ENCODE measurements at places on chromosomes 11 and 22.

DNA sequence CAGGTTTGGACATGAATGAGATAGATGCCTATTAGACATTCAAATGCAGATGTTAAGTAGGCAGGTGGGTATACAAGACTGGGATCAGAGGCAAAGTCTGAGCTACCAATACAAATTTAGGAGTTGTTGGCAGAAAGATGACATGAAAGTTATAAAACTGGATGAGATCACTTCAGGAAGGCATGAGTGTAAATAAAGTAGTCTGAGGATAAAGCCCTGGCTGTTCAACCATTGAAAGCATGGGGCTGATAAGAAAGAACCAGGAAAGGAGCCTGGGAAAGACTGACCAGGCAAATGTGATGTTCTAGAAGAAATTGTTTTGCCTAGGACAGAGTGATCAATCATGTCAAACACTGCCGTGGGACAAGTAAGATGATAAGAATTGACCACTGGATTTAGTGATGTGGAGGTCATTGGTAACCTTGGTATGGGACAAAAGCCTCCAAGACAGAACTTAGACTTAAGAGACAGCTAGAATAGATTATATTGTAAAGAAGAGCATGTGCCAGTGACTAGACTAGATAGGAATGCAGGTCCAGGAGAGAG is 98.5 kb downstream of the EHF start:
- DNase-seq, result no peak

DNA sequence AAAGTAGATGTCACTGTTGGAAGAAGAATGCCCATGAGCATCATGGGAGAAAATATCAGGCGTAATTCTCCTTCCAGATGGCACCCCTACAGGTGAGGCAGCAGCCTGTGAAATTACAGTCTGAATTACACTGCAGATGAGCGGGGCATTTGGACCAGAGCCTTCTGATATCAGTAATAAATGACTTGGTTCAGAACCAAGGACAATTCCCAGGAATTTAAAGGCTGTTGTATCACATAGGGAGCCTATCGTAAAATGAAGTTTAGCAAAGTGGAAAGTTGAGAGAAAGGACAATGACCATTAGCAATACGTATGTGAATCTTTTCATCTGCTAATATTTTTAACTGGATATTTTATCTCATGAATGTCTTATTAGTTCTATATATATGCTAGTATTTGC is 61.3 kb downstream of the PRMT3 start:
- DNase-seq, result no peak

DNA sequence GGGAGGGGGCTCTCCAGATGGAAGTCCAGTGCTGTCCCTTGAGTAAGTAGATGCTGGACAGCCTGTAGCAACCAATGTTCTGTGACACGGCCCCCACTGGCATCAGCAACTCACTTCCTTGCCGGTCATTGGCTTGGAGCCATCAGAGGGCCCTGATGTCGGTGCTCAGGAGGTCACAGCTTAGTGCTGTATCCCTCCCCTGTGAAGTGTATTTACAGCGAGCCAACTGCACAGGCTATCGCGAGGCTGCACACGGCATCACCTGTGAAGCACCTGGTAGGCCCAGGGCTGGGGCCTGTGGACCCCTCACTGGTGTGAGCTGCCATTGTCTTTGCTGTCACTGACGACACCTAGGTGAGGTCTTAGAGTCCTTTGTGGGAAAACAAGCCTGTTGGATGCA is 13.4 kb upstream of the ACR start:
- no peak for DNase-seq

GRCh38 chr11:7165911-7166310 is 77.1 kb downstream of the RBMXL2 start:
- DNase-seq, result no peak

- DNase-seq, result no peak
These were observed 4.9 kb upstream of the TTLL1 start for GRCh38 chr22:43094085-43094484.

DNA sequence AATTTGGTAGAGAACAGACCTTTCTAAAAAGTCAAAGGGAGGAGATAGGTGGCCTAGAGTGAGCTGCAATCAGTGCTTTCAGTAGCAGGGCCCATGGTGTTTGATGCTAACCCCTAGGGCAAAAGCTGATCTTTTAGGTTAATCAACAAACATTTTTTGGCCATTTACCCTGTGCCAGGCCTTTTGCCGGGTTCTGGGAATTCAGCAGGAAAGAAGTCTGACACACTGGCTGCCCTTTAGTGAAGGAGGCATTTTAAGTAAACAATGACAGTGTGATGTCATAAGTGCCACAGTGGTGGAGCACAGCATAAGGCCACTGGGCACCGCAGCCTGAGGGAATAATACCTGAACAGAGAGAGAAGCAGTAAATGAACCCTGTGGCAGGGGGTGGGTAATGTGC is 29.0 kb downstream of the C22orf31 start:
- no peak for DNase-seq

GRCh38 chr22:44734278-44734677 is 18.1 kb upstream of the ARHGAP8 start:
- DNase-seq, result no peak

- DNase-seq, result no peak
These were observed 830.3 kb downstream of the TBC1D22A start for GRCh38 chr22:47592791-47593190.

DNA sequence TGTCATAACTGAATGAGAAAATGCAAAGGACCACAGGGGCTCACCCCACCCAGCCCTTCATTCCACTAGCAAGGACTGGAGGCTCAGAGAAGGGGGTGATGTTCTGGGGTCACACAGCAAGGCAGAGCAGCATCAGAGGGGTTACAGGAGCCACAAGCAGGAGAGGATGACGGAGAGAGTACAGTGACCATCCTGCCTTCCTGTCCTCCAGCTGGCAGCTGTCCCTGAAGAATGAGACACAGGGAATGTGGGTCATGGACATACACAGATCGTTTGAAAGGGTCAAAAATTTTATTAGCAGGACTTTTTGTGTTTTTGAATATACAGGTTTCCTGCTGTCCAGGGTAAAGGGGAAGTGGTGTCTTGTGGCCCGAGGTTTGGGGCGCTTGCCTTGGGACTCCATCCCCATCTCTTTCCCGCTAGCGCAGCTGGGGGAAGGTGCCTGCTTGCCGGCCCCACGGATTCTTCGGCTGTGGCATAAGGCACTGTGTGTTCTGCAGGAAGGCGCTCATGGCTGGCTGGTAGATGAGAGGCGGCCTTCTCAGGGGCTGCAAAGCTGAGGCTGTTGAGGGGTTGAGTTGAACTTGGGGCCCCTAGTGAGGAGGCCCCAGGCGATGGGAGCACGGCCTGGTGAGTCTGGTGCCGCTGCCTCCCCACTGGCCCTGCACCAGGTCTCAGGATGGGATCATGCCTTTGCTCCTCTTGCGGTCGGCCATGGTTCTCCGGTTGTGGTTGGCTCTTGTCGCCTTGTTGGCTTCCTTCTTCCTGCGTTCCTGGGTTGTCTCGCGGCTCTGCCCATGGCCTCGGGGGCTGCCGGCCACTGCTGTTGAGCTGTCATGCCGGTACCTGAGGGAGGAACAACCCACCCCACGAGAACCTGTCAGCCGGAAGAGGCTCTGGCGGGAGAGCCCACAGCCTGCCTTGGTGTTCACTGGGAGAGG is 21.4 kb downstream of the UQCR10 start:
- DNase-seq, result no peak

GRCh38 chr11:104564921-104565582 is 333.2 kb downstream of the CASP12 start:
- DNase-seq, result no peak

DNA sequence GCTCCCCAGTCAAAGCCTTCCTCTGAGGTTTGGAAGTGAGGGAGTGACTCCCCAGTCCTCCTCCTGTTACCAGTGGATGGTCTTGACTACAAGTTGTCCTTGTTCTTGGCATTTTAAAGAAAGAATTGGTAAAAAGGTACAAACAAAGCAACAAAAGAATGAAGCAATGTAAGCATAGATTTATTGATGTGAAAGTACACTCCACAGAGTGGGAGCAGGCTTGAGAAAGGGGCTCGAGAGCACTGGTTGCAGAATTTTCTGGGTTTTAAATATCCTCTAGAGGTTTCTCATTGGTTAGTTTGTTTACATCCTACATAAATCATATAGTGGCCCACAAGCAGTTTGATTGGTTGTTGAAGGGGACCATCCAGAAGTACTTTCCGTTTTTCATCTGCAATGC is 22.7 kb upstream of the GLYATL1 start:
- DNase-seq, result no peak

DNA sequence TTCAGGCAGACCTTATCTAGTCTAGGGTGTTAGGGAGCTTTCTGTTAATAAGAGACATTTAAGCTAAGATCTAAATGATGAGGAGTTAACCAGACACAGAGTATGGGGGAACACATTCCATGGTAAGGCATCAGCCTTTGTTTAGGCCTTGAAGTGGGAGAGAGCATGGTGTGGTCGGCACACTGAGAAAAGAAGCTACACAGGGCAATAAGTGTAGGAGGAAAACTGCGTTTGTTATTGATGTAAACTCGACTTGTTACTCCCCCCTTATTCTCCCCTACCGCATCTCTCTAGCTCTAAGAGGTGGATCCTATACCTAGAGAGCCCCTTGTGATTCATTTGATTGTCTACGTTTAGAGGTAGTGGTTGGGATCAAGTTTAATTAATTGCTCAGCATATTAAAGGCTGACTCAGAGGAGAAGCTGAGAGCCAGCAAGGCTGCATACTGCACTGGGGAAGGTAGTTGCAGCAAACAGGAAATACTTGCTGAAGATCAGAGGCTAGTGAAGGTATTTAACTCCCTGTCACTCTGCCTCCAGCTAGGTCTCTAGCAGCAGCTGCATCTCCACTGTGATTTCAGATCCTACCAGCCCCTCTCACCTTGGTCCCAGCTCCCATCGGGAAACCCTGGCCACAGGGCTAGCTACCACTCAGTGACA is 86.8 kb upstream of the TEAD1 start:
- DNase-seq, result no peak

DNA sequence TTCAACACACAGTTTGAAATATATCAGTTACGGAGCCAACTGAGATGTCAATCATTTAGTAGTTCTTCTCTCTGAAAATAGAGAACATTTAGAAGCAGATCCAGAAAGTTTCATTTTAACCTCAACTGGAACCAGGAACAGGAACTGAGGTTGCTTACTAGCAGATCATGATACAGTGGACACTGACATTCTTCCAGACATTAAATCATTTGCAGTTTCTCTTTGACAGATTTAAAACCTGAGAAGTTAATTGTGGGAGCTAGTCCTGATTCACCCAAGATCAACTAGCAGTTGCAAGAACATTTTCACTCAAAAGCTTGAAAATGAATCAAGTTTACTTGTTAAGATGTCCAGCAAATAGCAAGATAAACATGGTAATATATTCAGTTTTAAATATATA is 135.4 kb downstream of the SLC17A6 start:
- no peak for DNase-seq

DNA sequence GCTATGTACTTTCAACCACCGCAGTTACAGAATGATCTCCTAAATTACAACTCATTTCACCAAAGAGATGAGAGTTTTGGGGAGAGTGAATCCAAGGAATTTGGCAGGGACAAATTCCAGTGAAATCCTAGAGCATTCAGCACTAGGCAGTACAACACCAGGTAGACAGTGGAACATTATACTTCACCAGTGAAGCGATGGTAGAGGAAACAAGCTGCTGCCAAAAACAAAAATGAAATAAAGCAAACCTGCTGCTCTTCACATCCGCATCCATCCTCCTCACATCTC is 16.9 kb downstream of the SMCO4 start:
- no peak for DNase-seq

- DNase-seq, result no peak
These were observed 500.6 kb downstream of the ETS1 start for GRCh38 chr11:128086794-128087193.

- DNase-seq, result no peak
These were observed 342.1 kb upstream of the NARS2 start for GRCh38 chr11:78916759-78917158.

DNA sequence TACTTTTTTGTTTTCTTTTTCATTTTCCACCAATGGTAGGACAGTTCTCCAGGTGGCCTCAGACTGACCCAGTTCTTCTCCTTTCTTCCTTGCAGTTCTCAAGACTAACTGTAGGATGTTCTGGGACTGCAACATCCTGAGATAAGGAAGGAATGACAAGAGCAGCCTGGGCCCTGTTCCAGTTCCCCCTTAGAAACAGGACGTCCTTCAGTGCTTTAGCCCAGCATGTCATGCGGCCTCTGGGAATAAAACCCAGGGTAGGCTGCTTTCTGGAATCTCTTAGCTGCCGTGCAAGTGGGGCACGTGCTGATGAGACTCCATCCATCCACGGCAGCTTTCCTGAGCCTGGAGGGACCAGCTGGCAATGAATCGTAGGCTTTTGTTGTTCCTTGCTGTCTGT is 24.0 kb upstream of the CADM1 start:
- no peak for DNase-seq

- no peak for DNase-seq
These were observed 346 bp downstream of the FJX1 start for GRCh38 chr11:35618497-35619115.

GRCh38 chr11:73652856-73653559 is 6.6 kb downstream of the PLEKHB1 start:
- no peak for DNase-seq

DNA sequence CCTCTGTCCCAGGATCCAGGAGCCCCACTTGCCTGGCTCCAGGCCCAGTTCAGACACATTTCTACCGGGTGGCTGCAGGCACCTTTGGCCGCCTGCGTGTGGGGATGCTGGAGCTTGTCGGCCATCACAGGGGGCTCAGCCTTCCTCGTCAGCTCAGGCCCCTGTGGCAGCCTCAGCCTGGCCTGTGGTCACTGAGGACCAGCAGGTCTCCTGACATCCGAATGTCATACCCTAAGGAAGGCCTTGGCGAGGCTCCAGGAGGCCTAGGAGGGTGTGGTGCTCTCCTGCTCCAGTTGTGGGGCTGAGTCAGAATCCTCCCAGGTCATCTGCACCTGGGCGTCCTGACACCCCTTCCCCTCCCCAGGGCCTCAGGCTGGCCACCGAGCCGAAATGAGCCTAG is 14.9 kb upstream of the SOX10 start:
- no peak for DNase-seq

DNA sequence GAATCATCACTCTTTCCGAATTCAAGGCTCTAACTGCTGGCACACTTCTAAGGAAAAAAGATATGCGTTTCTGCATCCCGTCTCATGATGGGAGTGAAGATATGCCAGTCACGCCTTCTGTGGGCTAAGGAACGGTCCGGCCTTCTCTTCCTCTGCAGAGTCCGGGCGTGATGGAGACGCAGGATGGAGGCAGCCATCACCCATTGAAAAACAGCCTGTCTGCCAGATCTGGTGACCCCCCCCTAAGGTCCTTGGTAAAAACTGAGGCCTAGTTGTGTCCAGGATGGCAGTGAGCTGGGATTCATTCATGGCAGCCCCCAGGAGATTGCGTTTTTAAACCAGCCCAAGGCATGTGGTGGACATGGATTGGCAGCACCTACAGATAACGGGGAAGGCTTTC is 6.9 kb upstream of the EFCAB6 start:
- no peak for DNase-seq

DNA sequence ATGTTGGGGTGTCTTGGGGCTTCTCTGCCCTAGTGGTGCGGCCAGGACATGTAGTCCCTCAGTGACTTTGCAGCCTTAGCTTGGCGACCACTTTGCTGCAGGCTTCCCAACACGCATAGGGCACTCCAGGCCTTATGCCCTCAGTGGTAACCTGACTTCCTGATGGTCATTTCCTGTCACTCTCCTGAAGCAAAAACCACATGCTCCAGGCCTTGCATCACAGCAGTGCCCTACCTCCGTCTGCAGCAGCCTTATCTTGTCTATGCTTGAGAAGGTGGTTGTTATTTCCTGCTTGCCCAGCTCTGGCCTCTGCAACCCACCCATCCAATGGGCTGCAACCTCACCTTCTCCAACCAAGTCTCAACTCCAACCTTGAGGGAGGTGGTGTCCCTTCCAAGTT is 33.4 kb upstream of the PISD start:
- no peak for DNase-seq

Measured in skin of body (tissue), 3 donors.